ENCODE measurements at places on chromosomes 7 and 10.

GRCh38 chr7:12729112-12729511 lies 41.7 kb downstream of the ARL4A start:
- no peak for DNase-seq

DNA sequence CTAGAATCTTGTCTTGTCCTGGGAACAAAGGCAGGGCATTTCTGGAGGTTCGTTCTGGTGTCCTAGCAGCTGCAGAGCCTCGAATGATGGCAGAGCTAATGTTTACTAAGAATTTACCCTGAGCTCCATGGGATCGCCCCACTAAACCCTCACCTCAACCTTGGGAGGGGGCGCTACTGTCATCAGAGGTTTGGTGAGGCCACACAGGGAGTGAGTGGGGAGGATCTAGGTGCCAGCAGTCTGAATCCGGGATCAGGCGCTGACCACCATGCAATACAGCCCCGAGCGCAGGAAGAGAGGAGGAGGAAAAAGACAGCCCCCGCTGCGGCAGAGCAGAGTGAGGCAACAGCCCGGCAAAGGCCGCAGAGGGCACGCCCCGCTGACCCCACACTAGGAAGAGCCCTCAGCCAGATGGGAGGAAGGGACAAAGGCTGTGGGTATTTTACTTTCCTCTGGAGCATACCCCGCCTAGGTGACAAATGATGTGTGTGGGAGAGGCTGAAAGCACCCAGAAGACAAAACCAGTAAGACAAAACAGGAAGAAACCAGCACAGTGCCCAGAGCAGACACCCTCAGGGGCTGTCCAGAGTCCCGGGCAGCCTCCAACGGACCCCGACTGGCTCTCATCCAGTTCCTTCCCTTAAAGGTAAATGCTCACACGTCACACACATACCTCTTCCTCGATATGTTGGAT lies 103.5 kb downstream of the FAM53B start:
- no peak for DNase-seq

DNA sequence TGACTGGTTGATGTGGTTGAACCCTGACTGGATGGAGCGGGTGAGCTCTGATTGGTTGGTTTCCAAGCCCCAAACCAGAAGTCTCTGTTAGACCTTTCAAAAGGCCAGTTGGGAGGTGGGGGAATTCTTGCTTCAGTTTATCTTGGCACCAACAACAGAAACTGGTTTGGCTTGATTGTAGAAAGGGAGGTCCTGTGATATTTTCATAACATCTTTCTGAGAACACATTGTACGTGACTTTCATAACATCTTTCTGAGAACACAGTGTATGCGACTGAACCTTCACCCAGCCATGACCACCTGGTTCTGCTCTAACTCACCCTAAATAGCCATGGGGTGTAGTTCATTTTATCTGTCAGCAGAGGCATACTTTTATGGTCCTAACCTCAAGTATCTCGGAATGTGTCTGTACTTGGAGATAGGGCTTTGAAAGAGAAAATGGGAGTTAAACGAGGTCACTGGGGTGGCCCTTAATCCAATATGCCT lies 88.3 kb downstream of the GALNT17 start:
- no peak for DNase-seq

DNA sequence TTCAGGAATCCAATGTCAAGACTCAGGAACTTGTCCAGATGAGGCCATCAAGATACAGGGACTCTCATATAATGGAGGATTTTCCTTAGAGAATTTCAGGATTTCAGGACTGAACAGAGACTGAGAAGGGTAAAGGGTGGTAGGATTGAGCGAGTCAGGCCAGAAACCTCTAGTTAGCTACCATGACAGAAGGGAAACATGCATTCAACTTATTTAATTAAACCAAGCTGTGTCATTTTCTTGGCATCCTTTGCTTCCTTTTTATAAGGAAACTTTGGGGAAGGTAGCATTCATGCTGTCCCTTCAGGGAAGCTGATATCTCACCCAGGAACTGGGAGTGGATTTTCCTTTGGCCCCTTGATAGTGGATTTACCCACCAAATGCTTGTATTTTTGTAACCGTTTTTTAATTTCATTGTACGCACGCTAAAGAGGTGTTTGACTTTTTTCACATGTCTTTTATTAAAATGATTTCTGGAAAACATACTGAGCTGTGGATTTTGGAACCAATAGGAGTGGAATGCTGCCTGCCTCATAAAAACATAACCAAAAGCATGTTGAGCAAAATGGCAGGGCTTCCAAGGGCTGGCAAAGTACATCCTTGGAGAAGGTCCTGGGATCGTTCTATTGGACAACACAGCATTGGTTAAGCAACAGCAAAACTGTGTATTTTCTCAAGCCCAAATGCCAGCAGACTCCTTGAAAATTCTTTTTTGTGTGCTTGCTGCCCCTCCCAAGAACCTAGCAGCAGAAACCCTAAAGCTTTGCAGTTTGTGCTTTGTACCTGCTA lies 104.5 kb downstream of the CXCL12 start:
- DNase-seq: no peak

- DNase-seq: no peak
Observed at GRCh38 chr10:3734111-3734510, 50.9 kb downstream of the KLF6 start.

- DNase-seq: no peak
Observed at GRCh38 chr7:124765401-124766352, at the start of gene GPR37. TSS of gene GPR37 (minus strand) at chr7:124765792. CDS start at chr7:124764976, 816 bp downstream.

DNA sequence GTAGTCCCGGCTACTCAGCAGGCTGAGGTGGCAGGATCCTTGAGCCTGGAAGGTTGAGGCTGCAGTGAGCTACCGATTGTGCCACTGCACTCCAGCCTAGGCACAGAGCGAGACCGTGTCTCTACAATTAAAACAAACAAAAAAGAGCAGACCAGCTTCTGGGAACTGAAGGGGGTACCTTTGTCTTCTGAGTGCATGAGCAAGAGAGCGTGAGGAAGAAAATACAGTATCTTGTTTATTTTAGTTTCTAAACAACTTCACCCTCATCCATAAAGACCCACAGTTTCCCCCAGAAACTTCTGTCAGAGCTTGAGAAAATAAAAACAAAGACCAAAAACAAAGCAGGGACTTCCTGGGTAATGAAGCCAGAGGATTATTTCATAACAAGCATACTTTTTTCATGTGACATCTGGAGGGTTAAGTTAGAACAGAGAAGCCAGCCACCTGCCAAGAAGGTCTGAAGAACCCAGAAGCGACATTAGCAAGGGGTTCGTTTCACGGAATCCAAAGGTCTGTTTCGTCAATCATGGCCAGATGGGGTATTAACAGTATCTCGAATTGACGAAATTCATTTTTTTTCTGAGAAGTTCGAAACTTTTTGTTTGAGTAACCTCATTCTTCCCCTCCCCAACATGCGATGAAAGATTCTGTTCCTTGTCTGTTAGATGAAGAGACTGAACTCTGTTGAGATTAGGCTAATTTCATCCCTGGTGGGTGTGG lies 10.2 kb upstream of the IL2RA start:
- no peak for DNase-seq

- DNase-seq: no peak
Observed at GRCh38 chr7:38744746-38745145, 113.6 kb upstream of the AMPH start.

GRCh38 chr7:104136561-104136960 lies 71.3 kb downstream of the ORC5 start:
- no peak for DNase-seq

DNA sequence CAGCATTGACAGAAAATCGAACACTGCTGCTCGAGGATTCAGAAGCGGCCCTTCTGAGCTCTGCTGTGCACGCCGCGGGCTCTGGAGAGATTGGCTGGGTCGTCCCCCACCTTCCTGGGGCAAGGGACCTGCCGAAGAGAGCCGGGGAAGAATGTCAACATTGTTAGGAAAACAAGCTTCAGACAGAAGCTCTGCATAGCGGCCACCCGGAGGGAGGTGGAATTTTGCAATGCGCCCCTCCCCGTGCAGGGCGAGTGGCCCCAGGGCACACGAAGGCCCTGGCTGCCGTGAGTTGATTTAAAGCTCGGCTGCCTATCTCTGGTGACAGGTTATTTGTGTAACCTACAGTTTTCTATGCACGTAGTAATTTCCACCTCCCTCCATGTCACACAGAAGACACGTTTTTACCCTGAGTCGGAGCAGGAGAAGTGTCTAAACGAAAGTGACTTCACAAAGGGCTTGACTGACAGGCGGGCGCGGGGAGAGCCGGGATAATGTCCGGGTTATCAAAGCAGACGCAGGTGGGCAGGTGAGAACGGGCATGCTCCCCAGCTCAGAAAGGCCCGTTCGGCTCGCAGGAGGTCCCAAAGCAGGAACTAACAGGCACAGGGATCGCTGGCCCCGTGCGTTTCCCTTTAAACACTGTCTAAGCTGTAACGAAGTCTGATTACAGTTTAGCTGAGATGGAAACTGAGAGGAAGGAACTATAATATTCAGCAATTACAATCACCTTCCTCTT lies 84.6 kb downstream of the PDGFA start:
- DNase-seq: no peak

DNA sequence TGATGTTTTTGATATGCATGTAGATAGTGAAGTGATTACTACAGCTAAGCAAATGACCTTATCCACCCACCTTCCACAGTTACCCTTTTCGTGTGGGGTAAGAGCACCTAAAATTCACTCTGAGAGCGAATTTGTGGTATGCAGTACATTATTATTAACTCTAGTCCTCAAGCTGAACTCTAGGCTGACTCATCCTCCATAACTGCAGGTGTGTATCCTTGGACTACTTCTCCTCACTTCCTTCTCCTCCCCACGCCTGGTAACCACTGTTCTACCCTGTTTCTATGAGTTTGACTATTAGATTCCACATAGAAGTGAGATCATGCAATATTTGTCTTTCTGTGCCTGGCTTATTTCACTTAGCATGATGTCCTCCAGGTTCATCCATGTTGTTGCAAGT lies 484.6 kb downstream of the GATA3 start:
- no peak for DNase-seq

- DNase-seq: no peak
Observed at GRCh38 chr7:105448181-105448580, 59.5 kb upstream of the SRPK2 start.

- DNase-seq: no peak
Observed at GRCh38 chr7:152522571-152523067, 86.8 kb upstream of the KMT2C start.

DNA sequence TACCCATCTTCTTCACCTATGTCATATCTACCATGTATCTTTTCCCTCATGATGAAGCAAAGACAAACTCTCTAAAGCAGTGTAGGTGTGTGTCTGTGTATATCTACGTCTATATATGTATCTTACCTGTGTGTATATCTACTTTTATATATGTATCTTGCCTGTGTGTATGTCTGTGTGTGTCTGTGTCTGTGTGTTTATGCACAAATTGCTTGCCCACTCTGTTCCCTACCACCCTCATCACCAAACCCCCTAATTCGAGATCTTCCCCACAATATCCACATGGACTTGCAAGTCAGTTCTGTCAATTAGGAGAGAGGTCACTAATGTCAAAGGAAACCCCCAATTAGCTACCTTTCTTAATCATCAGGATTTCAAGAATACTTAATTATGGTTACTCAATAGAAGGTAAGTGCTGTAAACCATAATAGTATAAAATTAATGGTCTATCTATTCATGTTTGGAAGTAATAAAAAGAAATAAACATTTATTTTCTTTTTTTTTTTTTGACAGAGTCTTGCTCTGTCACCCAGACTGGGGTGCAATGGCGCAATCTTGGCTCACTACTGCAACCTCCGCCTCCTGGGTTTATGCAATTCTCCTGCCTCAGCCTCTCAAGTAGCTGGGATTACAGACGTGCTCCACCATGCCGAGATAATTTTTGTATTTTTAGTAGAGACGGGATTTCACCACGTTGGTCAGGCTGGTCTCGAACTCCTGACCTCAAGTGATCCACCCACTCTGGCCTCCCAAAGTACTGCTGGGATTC lies 43.6 kb downstream of the ANKRD61 start:
- DNase-seq: no peak

- no peak for DNase-seq
Observed at GRCh38 chr7:94080551-94080950, 76.4 kb upstream of the BET1 start.

DNA sequence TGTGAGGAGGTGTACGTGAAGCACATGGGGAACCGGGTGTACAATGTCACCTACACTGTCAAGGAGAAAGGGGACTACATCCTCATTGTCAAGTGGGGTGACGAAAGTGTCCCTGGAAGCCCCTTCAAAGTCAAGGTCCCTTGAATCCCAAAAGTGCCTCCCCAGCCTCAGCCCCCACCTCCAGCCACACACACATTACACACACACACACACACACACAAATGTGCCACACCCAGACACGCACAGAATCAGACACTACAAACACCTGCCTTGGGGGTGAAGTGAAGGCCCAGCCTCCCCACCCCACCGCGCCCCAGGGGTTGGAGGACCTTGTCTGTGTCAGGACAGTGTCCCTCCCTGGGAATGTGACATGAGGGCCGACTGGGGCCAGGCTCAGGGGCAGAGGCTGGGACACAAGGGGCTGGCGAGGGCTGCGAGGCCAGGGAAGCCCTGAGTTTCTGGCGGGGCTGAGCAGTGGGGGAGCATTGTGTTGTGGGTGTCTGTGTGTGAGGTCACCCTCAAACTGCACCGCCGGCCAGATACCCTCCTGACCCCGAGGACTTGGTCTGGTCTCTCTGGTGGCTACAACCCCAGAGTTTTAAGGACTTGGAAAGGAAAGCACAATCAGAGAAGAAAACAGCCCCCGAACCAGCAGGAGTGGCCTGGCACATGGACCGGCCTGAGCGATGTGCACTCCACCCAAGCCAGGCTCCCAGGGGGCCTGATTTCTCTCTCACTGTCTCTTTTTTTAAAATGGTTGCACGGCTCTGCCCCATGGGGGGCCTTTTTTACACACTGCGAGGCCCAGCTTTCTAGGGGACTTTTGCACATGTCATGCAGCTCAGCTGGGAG lies 4.0 kb upstream of the ATP6V1F start:
- no peak for DNase-seq
